ENCODE measurements at places on chromosomes 4 and X. TPM values are rescaled to one million over a fixed set of nuclear protein-coding genes. Genes with fewer than 3 reads are reported as not detected.

The NDUFA1 gene
- polyA plus RNA-seq: 247 TPM

The PABPC4L gene
- polyA plus RNA-seq: 0.18 TPM

The TCEAL6 gene
- polyA plus RNA-seq: not detected

The FAM9C gene
- polyA plus RNA-seq: 0.01 TPM

The GYPA gene
- not detected for polyA plus RNA-seq

The CITED1 gene
- polyA plus RNA-seq: 0.47 TPM

The UGT2B28 gene
- polyA plus RNA-seq: not detected

The ADGRG2 gene
- 0.71 TPM for polyA plus RNA-seq

The CCKAR gene
- polyA plus RNA-seq: not detected

The GABRE gene
- polyA plus RNA-seq: 23.8 TPM

The ASMT gene
- polyA plus RNA-seq: 0.09 TPM

The AKAP17A gene
- polyA plus RNA-seq: 45.2 TPM

The STBD1 gene
- 8.9 TPM for polyA plus RNA-seq

The SPANXN3 gene
- not detected for polyA plus RNA-seq

The CT45A5 gene
- polyA plus RNA-seq: not detected

Data from lung (tissue), 17 donors.